Epithelial cell of esophagus (primary cell): ENCODE measurements at places on chromosomes 11 and 22.

DNA sequence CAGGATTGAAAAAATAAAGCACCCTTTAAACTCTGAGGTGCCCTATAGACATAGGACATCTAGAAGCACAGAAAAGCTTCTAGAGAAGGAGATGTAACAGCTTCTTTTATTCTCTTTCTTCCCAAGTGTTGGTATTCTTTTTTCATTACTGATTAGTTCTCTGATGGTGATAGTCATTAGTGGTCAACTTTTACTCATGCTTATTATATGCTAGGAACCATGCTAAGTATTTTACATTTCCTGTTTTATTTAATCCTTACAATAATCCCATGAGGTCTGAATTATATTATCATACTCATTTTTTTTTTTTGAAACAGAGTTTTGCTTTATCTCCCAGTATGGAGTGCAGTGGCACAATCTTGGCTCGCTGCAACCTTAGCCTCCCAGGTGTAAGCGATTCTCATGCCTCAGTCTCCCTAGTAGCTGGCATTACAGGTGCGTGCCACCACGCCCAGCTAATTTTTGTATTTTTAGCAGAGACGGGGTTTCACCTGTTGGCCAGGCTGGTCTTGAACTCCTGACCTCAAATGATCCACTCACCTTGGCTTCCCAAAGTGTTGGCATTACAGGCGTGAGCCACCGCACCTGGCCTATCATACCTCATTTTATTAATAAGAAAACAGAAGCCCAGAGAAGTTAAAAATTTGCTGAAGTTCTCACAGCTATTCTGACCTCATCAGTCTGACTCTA lies 3.0 kb downstream of the C11orf52 start:
- no peak for DNase-seq

GRCh38 chr11:64920124-64920523 lies 3.1 kb upstream of the ATG2A start:
- DNase-seq, result no peak

DNA sequence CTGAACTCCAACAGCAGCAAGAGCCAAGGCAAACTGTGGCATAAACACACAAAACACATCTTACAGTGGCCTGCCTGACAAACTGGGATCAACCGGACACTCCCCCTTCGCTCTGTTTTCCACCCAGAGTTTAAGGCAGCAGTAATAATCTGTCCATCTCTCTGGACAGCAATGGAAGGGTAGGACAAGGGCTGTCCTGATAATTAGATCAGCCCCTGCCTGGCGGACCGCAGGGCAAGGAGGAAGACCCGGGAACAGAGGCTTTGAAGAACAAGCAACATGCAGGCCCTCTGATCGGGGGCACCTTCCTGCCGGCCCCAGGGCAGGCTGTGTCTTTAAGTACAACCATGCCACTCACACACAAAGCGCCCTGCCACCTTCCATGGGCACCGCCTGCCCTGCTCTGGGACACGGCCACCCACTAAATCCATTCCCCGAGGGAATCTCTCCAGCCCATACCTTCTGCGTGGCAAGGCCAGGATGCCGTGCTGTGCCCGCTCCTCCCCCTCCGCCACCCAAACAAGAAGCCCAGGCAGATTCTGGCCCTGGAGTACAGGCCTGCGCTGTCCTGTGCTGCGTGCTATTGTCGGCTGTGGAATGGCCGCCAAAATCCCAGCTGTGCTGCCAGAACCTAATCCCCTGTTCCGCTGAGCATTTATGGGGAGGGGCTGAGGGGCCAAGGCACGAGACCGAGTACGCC lies 38.8 kb downstream of the NUMA1 start:
- DNase-seq, result peak; percentile 75

- peak; percentile 94 for DNase-seq
These were observed 117.3 kb downstream of the RASSF10 start for GRCh38 chr11:13126430-13126829.

DNA sequence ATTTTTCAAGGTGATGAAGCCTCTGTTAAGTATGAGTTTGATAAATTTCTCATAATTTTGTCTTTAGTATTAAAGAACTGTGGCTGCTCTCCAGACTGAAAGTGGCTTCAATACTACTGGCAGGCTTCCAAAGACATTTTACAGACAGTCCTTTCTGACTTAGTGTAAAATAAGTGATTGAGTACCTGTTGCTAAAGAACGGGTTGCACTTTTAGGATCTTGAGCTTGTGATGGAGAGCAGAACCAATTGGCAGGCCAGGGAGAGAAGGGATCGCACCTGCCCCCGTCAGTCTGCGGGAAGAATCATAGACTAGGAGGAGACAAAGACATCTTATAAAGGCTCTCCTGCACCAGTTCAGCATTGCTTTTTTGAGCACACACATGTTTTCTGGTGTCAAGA lies 4.4 kb downstream of the NCAM1 start:
- DNase-seq, result no peak

DNA sequence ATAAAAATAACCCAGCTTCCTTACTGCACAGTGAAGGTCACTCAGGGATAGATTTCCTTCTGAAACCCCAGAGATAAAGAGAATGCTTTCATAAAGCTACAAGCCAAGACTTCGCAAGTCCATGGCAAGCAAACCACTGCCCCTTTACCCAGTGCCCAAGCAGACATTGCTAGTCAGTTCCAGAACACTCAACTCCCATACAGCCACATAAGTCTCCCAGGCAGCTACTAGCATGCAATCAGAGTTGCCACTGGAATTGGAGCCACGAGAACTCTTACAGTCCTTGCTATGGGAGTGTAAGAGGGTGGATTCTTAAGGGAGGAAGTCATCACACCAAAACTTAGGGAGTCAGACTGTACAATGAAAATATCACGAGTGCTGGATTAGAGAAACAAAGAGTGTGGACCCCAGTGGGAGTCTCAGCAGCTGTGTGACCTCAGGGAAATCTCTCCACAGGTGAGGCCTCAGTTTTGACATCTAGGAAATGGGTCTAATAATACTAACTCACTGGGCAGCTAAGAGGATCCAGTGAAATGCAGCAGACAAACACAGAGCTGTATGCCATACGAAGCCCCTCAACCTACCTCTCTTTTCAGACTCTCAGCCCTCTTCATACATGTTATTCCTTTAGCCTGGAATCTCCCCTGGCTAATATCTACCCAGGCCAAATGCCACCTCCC lies 526.6 kb downstream of the MN1 start:
- DNase-seq, result no peak

- DNase-seq, result no peak
These were observed 104.9 kb upstream of the TBCEL start for GRCh38 chr11:120919045-120919444.

DNA sequence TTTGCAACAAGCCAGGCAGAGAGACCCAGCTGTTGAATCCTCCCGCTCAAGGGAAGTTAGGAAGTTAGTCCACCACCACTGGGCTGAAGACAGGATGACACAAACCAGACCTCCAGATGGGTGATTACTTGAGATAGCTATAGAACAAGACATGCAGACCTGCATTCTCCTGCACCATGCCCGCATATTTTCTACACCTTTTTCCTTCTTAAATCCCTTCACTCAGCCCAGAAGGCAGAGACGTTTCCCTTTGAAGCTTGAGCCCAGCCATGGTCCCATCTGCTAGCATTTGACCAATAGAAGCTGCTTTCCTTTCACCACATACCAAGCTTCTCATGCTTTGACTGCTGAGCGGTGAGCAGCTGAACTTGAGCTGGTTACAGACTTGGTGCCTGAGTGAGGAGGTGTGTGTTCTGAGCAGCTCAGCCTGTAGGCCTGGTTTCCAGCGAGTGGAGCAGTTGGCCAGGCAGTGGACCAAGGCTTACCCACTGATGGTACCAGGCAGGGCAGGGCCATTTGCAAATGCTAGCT lies 29.2 kb upstream of the CBX6 start:
- DNase-seq, result no peak

DNA sequence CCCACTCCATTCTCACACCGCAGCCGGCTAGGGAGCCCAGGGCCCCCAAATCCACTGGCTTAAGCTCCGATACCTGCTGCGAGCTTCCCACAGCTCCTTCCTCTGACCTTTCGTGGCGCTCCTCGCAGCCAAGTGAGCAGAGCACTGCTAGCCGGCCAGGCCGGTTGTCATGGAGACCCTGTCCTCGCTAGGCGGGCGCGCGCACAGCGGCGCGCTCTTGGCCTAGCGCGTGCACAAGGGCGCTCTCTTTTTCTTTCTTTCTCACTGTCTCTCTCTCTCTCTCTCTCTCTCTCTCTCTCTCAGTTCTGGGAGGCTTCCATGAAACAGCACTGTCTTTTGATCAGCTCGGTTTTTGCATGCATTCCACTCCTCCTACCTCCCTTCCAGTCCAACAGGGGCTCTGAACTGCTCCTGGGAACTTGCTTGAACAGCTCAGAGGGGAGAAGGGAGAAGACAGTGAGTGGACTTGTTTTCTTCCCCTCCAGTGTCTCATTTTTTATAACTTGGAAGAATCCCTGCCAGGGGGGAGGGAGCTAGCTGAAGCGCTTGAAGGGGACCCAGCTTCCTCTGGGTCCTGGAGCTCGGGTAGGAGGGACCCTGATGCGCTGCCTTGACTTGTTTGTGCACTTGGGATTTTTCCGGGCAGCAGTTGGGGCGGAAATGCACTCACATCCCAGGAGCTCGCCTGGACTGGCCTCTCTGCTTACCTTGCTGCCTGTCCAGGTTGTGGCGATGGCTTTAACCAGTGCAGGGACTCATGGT lies 100.3 kb upstream of the AKIP1 start:
- peak; percentile 80 for DNase-seq

- DNase-seq, result peak; percentile 53
These were observed 25.4 kb downstream of the TRIM44 start for GRCh38 chr11:35688023-35688422.

DNA sequence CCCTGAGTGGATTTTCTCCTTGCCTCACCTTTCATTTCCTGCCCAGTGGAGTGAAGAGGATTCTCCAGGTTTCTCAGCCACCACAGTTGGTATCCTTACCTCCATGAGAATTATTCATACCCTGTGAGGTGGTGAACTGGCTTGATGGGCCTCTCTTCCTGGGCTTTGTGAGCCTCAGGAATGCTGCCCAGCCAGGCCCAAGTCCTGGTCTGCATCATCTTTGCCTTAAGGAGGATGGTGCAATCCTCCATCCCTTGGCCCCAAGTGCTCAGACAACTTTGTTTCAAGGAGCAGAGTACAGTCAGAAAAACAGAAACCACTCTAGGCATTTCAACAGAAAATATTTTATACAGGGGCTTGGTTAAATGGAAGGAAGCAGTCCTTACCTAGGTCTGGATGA lies 114.2 kb upstream of the CADM1 start:
- peak; percentile 17 for DNase-seq

DNA sequence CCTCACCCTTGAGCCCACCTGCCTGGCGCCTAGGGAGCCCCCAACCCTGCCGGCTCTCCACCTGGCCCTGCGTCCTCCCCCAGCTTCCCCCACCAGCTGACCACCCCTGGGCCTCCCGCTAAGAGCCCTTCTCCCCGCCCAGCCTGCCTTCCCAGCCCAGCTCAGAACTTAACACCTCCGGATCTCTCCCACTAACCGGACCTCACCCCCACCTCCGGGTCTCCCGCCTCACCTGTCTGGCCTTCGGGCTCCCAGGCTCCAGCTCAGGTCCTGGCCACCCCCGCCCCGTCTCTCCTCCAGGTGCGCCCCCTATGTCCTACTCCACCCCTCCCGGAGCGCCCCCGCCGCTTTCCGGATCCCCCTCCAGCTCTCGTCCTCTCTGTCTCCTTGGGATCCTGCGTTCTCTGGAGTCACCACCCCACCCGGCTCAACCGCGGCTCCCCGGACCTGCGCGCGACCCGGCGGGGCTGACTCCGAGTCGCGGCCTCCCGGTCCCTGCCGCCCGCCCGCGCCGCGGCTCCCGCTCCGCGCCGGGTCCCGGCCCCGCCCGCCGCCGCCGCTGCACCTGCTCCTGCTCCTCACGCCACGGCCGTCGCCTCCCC lies at the start of gene KCNJ11:
Gene KCNJ11 (minus strand): TSS at position 51 of the 602 bp plus-strand sequence. CDS start 568 bp downstream, outside the sequence.
- no peak for DNase-seq

DNA sequence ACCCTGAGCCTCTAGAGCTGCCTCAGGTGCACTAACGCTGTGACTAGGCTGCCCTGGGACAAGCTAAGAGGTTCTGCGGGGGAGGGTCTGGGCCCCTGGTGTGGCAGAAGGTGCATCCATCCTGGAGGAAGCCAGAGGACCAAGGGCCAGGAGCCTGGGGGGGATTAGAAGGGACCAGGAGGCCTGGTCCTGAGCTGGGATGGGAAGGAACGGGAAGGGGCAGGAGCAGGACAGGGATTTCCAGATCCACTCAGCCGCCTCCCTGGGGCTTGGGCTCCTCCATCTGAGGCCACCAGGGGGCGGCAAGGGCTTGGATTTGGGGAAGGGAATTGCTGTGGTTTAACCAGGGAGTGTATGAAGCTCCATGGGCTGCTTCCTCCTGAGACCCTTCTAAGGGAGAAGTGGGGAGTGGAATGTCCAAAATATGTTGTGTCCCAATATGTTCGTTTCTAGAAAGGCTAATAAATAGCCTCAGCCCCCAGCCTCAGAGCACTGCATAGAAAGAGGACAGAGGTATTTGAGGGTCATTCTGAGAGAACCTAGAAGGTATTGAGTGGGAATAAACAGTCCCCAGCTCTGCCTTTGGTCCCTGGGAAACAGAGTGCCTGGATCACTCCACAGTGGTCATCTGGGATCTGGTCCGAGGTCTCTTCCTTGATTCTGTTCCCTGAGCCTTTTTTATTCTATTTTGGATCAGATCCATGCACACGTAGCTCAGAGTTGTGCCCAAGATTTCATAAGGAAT lies 17.4 kb upstream of the PRAME start:
- DNase-seq, result peak; percentile 45

DNA sequence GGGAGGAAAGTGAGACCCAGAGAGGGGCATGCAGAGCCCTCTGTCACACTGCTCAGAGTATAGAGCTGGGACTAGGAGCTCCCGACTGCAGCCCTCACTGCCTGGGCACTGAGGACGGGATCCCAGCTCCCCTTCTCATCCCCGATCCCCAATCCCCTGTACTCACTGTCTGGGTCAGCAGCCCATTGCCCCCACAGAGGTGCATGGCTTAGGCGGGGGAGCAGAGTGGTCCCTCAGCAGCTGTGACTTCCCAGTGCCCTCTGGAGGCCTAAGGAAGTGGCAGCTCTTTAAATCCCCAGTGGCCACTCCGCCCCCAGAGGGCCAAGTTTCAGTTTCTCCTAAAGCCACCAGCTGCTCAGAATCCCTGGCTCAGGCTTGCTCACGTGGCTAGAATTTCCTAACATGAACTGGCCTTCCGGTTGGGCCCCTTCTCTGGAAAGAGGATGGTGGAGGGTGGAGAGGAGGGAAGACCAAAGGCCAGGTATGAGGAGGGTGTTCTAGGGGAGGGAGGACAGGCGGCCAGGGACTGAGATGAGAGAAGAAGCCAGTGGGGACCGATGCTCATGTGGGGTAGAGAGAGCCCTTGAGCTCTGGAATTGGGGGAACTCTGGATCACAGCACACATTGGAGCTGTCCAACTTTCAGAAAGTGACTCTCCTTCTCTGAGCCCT lies at the start of gene BATF2:
Gene BATF2 (minus strand): TSS at position 262 of the 671 bp plus-strand sequence. CDS start 57 bp downstream, at position 205.
- DNase-seq, result peak; percentile 32

DNA sequence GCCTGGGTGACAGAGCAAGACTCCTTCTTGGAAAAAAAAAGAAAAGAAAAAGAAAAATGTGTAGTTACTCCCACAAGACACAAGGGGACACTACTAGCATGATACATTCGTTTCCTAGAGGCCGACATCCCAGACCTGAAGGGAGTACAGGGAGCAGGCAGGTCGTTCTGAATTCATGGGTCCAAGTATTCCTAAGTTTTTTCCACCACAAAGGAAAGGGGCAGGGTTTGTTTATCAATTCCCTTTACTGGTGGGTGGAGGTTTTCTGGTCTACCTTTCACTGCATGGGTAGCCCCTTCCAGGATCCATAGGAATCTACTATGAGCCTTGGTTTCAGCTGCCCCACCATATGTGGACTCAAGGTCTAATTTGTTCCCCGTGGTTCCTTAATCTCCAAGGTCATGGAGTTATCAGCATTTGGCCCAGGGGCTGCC lies 11.8 kb downstream of the TIGD3 start:
- DNase-seq, result peak; percentile 84

GRCh38 chr11:27471589-27472397 lies 797 bp downstream of the LGR4 start:
- DNase-seq, result peak; percentile 39

- no peak for DNase-seq
These were observed 9.8 kb downstream of the HYOU1 start for GRCh38 chr11:119047205-119047604.
